Glomerular endothelial cell (primary cell): ENCODE measurements at places on chromosomes 6 and 20. TPM values are rescaled to one million over a fixed set of nuclear protein-coding genes. Genes with fewer than 3 reads are reported as not detected.

- no peak for DNase-seq
Measured at GRCh38 chr6:115524821-115525220, 535.9 kb downstream of the FRK start.

- DNase-seq, result no peak
Measured at GRCh38 chr6:39173270-39173669, 56.0 kb downstream of the KCNK5 start.

DNA sequence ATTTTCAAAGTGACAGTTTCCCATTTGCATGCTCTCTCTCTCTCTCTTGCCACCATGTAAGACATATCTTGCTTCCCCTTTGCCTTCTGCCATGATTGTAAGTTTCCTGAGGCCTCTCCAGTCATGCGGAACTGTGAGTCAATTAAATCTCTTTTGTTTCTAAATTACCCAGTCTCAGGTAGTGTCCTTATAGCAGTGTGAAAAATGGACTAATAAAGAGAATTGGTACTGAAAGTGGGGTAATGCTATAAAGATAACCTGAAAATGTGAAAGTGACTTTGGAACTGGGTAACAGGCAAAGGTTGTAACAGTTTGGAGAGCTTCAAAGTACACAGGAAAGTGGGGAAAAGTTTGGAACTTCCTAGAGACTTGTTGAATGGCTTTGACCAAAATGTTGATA, 389.8 kb downstream of the GRIK2 start:
- no peak for DNase-seq

DNA sequence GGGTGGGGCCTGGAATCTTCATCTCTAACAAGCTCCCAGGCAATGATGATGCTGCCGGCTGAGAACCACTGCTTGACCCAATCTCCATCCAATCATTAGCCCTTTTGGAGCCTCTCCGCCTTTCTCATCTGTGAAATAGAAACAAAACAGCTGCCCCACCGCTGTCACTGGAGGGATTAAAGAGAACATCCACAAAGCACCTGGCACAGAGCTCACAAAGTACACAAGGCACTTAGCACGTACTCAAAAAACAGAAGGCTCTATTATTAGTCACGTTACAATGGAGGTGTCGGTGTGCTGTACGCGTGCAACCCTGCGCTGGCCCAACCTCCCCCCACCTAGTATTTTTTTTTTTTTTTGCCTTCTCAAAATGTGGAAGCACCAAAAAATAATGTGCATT, 213.5 kb upstream of the ARID1B start:
- no peak for DNase-seq

- DNase-seq, result no peak
Measured at GRCh38 chr6:14673201-14673600, 555.6 kb downstream of the CD83 start.

- DNase-seq, result no peak
Measured at GRCh38 chr6:163991321-163991720, 576.8 kb downstream of the QKI start.

DNA sequence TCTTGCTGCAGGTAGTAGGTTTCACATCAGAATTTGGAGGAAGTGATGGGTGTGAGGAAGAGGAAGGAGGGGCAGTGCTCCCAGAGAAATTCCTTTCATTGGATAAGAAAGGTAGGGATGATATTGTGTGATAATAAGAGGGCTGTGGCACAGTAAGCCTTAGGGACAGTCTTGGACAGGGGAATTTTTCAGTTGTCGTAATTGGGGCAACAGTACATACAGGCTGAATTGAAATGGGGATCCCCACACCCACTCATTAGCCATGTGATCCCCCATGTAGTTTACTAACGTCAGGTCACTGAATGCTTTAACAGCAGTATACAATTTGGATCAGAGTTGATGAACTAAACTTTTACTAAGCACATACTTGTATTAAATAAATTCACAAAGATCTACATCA, 79.4 kb downstream of the FOXO3 start:
- DNase-seq, result no peak

DNA sequence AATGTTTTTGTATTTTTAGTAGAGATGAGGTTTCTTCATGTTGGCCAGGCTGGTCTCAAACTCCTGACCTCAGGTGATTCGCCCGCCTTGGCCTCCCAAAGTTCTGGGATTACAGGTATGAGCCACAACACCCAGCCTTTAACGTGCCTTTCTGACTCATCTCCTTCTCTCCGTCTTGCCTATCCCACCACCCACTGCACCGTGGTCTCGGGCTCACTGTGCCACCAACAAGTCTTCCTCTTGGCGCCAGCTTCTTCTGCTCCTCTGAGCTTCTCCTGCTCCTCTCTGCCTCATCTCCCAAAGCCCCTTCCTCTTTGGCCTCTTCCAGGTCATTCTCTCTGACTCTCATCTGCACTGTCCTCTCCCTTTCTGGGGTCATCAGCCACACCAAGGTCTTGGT, 41.0 kb downstream of the TMEM242 start:
- DNase-seq, result no peak

DNA sequence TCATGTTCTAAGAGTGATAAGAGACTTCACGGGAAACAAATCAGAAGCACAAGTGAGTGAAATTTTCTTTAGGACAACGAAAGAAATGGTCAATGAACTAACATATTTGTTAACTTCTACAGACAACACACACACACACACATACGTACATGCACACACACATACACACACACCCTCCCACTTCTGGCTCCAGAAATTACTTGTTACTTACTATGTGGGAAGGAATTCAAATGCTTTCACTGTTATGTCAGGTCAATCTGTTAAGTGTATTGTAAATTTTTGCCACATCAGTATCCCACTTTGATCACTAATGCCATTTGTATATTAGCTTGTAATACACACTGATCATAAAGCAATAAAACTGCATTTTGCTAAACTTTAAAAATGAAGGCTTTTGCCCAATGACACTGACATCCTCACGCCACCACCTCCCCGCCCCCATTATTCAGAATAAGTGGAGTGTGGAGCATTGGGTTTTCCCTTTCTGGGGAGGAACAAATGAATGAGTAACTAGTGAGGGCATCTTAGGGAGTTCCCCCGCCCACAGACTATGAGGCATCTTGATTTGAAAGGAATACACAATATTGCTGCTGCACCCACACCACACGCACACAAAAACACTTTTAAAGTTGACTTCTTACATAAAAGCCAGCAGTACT, 76.2 kb downstream of the ATXN1 start:
- DNase-seq, result no peak

DNA sequence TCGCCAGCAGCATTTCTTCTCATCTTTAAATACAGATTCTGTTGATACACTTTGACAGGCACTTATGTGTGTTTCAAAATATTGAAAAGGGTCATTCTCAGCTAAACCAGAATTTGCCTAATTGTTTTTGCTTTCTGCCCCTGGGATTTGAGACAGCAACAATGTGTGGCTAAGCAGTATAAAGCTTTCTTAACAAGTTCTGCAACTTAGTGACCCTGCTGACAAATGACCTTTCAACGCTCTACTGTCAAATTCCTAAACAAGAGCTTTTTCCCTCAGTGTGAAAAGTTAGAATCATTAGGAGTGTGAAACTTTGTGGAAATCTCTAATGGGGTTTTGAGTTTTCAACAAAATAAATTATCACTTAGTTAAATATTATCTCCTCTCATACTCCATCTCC, 414.6 kb downstream of the RFPL4B start:
- no peak for DNase-seq

DNA sequence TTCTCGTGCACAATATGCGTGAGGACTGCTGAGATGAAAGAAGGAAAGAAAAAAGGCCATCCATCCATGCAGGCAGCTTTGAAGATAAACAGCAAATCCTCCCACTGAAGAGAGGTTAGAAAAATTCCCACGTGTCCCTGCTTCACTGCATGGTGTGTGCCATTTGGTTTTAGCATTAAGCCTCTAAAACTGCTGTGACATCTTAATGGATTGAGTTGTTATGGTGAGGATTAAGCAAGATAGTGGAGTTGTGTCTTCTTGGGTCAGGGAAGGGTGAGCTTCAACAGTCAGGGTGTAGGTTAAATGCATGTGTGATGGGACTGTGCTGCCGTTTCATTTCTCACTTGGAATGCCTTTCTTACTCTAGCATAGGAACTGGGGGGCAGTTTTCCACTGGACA, 50.5 kb downstream of the ZNF831 start:
- no peak for DNase-seq

GRCh38 chr6:108291091-108291490, 3.8 kb upstream of the AFG1L start:
- no peak for DNase-seq

DNA sequence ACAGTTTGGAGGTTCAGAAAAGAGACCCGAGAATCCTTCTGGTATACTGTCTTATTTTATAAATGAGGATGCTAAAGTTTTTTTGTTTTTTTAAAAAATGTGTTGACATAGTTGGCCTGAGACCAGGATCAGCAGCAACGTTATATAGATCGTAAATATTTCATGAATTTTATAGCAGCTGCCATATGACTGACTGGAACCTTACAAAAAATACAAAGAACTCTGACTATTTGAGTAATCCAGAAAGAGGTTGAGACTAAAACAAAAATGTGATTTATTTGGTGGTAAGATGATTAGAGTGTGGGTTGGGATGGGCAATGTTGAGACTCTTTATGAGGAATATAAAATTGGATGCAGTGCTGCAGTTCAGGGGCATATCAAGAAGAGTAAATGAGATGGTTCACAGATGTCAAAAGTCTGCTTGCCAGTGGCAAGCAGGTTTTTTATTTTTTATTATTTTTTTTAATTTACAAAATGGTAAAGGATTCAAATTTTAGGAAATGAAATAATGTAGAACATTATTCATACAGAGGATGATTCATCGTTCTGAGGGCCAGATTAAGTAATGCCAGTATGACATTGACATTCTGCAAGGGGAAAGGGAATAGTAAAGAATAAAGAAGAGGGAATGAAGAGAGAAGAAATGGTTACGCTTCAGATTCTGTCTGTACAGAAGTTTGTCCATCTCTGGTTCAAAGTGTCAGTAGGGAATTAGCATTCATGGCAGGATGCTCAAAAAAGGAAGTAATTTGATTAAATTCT, 58.5 kb downstream of the SCAF8 start:
- no peak for DNase-seq

DNA sequence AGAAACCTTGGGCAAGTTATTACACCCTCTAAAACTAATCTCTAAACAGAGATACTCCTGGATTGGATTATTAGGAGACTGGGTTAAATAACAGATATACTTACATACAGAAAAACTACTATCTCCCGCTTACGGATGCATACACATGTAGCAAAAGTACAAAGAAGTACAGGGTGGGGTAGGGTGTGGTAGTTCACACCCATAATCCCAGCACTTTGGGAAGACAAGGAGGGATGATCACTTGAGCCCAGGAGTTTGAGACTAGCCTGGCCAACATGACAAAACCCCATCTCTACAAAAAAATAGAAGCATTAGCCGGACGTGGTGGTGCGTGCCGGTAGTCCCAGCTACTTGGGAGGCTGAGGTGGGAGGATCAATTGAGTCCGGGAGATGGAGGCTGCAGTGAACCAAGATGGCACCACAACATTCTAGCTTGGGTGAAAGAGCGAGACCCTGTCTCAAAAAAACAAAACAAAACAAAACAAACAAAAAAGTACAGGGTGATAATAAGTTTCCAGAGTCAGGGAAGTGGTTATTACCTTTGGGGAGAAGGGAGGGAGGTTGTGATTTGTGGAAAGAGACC, 8.1 kb downstream of the PIM1 start:
- no peak for DNase-seq

- DNase-seq, result no peak
Measured at GRCh38 chr20:18256440-18257090, 31.8 kb upstream of the ZNF133 start.

GRCh38 chr6:16273256-16273655, 34.9 kb downstream of the GMPR start:
- no peak for DNase-seq

DNA sequence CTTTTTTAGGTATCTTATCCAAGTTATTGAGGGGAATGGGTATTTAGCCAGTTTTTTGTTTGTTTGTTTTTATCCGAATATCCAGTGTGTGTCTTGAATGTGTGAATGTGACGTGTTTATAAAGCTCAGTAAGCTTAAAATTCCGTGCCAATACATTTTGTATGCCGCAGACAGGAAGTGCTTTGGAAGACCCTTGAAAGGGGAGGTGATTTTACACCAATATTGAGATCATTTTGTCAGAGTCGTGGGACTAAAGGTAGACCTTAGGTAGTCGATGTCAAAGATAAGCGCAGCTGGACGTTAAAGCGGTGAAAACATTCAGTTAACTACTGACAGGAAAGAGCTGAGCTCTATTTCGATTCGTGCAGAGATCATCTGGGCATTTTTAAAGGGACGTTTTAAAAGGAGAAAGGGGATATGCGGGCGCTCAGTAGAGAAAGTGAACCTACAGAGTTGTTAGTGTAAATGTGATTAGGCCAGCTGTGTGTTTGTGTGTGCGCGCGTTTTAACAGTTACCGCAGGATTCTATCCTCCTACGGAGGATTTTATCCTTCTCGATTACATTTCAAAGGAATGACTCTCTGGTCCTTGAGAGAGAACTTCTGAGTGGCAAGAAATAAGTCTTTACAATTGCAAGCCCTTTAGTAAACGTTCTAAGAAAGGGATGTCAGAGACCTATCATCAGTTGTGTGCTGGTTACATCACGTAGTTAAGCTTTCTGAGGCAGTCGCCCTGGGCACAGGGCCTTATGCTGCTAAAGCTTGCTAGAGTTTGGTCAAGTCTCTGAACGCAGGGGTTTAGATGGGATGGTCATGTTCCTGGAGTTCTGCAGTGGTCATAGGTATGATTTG, 625 bp upstream of the ECHDC1 start:
- peak; percentile 18 for DNase-seq

DNA sequence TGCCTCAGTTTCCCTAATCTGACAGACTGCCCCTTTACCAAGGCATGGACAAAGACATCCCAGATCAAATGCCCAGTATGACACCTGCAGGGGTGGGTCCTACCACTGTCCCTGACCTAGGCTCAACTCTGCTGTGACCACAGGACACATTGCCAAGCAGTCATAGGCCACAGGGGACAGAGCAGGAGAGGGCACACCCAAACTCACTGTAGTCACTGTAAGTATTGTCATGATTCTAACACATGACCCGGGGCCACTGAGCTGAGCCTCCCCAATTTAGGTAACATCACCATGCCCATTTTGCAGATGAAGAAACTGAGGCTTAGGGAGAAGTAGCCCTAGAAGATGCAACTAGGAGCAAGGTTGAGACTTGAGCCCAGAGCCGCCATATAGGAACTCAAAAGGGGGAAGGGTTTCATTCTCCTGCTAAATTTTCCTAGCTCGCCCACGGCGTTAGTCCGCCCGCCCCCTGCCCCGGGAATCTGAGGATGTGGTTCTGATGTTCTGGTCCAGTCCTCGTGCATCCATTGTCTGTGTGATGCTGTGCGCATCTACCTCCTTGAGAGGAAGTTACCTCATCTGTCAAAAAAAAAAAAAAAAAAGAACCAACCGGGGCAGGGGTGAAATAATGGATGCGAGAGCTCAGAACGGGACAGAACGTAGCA, 44.8 kb downstream of the PMEPA1 start:
- no peak for DNase-seq

GRCh38 chr6:42569102-42570028, 5.5 kb downstream of the UBR2 start:
- DNase-seq, result peak; percentile 67

ANKRD6 gene
- 14.0 and 18.5 TPM in 2 replicates for total RNA-seq

ECI2 gene
- total RNA-seq, result 71.3 and 92.2 TPM in 2 replicates

SS18L1 gene
- 16.1 and 17.1 TPM in 2 replicates for total RNA-seq

MRAP2 gene
- total RNA-seq, result 0.23 TPM in 1 of 2 replicates, not detected in the other

PCK1 gene
- total RNA-seq, result not detected in 2 replicates

SYCP2L gene
- 0.29 and 0.88 TPM in 2 replicates for total RNA-seq

GPX5 gene
- not detected in 2 replicates for total RNA-seq

KIAA1755 gene
- total RNA-seq, result 0.97 and 6.0 TPM in 2 replicates
